ENCODE measurements at places on chromosomes 3 and 15.

GRCh38 chr3:124887177-124887931 lies at the start of gene ITGB5:
ITGB5 (minus strand) TSS chr3:124887365; CDS start chr3:124887000, 365 bp downstream.
- peak; percentile 82 for DNase-seq

DNA sequence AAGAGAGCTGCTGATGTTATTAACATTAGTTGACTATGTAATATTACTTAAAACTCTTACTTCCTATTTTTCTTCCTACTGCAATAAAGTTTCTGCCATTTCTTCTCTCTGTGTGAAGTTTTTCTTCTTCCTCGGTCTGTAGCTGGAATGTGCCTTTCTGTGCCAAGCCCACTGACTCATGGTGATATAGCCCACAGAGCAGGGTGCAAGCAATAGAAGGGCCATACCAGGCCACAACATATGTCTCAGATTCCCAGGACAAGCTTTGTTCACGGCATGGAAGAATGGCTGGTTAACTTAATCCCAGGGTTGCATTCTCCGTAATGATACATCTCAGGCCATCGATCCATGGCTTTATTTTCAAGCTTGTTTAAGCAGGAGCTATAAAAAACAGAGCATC lies 815.3 kb downstream of the TUSC7 start:
- no peak for DNase-seq

- no peak for DNase-seq
Observed at GRCh38 chr3:14976317-14976716, 28.9 kb downstream of the NR2C2 start.

- peak; percentile 54 for DNase-seq
Observed at GRCh38 chr15:76330080-76330680, 6.4 kb upstream of the ISL2 start.

- DNase-seq, result no peak
Observed at GRCh38 chr15:43292375-43293078, 25.8 kb upstream of the TGM5 start.

GRCh38 chr15:52427804-52428203 lies 100.9 kb downstream of the MYO5A start:
- DNase-seq, result no peak

GRCh38 chr3:134462331-134462941 lies 23.3 kb downstream of the ANAPC13 start:
- no peak for DNase-seq

- DNase-seq, result no peak
Observed at GRCh38 chr3:149353581-149354184, 20.2 kb upstream of the TM4SF18 start.

- no peak for DNase-seq
Observed at GRCh38 chr3:101942356-101942755, 93.0 kb downstream of the NFKBIZ start.

Measured in DMS53 (cell line).